ENCODE measurements at places on chromosomes 4 and X. TPM values are rescaled to one million over a fixed set of nuclear protein-coding genes. Genes with fewer than 3 reads are reported as not detected.

- no peak overlapping the region for H3K4me3 ChIP-seq
- H3K36me3 ChIP-seq = peaks cover 13% of the 10 kb centered on the region
- H3K27me3 ChIP-seq = no peaks in the 10 kb centered on the region
Observed at GRCh38 chr4:53043891-53044650, 182.0 kb downstream of the RASL11B start.

- DNase-seq = no peak
- no peaks in the 10 kb centered on the region for H3K27me3 ChIP-seq
- H3K36me3 ChIP-seq = peaks cover 20% of the 10 kb centered on the region
- H3K27ac ChIP-seq = peak overlapping the region; percentile 56
- H3K4me1 ChIP-seq = peaks cover 28% of the 10 kb centered on the region
Observed at GRCh38 chr4:25253071-25253445, 19.2 kb downstream of the PI4K2B start.

GRCh38 chr4:85302756-85303155 is 172.2 kb upstream of the ARHGAP24 start:
- DNase-seq = no peak
- no peaks in the 10 kb centered on the region for H3K36me3 ChIP-seq
- H3K27ac ChIP-seq = no peak overlapping the region
- no peaks in the 10 kb centered on the region for H3K27me3 ChIP-seq
- H3K4me1 ChIP-seq = no peaks in the 10 kb centered on the region

- H3K4me3 ChIP-seq = no peak overlapping the region
- no peaks in the 10 kb centered on the region for H3K36me3 ChIP-seq
- no peak for DNase-seq
- no peaks in the 10 kb centered on the region for H3K27me3 ChIP-seq
Observed at GRCh38 chr4:166165829-166166420, 292.9 kb downstream of the TLL1 start.

DNA sequence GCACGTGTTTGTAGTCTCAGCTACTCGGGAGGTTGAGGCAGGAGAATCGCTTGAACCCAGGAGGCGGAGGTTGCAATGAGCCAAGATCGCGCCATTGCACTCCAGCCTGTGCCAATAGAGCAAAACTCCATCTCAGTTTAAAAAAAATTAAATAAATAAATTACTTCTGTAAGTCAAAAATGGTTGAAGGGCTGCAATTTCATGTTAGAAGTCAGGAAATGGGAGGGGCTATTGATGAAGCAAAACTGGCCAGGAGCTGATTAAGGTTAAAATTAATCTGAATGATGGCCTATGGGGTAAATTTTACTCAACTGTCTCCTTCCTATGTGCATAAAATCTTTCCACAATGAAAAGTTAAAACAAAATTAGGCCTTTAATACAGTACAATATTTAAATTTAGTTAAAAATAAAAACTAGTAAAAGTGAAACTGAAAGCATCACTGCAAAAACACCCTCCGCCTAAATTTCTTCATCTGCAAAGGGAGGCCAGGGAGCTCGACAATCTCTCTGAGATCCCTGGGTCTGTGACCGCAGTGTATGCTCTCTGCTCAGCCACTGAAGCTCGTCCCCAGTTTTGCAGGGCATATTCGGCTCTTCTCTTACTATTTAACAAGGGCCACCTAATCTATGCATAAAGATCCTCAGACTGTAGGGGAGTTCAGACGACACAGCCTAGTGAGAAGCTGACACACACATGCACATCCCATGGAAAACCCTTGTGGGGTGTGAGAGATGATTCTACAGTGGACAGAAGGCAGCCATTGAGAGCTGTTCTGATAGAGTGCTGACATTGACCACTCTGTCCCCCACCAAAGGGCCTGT is 57.2 kb downstream of the IRF2 start:
- peak overlapping the region; percentile 89 for H3K27ac ChIP-seq
- no peaks in the 10 kb centered on the region for H3K27me3 ChIP-seq
- H3K4me3 ChIP-seq = peak overlapping the region; percentile 55
- peak; percentile 63 for DNase-seq

GRCh38 chrX:47222751-47223350 is 4.4 kb downstream of the CDK16 start:
- peaks cover 20% of the 10 kb centered on the region for H3K36me3 ChIP-seq
- no peaks in the 10 kb centered on the region for H3K27me3 ChIP-seq
- H3K4me1 ChIP-seq = peaks cover 20% of the 10 kb centered on the region
- H3K4me3 ChIP-seq = no peak overlapping the region

The CXCR3 gene
- 58.6 TPM for total RNA-seq

The ADGRG4 gene
- not detected for total RNA-seq
